ENCODE measurements at places on chromosomes 7 and 10. TPM values are rescaled to one million over a fixed set of nuclear protein-coding genes. Genes with fewer than 3 reads are reported as not detected.

GRCh38 chr10:118870467-118871243, 115.9 kb upstream of the CACUL1 start:
- peak; percentile 29 for DNase-seq

Gene UCN3
- not detected for total RNA-seq

Gene ARMC3
- total RNA-seq: 0.52 TPM

GRCh38 chr10:132563485-132564248, 26.1 kb downstream of the INPP5A start:
- no peak for DNase-seq

Gene HABP2
- total RNA-seq: 9.2 TPM

- DNase-seq: no peak
Measured at GRCh38 chr10:50332108-50332842, 81.0 kb upstream of the ASAH2 start.

DNA sequence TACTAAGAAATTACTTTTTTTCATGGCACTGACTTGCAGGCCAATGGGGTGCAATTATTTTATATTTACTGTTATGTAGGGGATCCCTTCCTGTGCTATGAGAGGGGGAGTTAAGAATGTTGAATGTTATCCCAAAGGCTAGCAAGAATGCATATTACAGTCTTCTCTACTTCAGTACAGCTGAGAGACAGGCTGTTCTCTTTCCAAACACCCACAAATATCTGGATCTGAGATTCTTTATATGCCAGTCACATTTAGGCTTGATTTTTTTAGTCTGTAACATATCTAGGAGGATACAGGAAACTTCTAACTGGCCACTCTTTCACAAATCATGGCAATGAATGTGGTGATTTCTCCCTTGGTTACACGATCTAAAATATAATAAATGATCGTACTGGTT, 266.4 kb upstream of the FZD8 start:
- DNase-seq: no peak

Gene CNOT4
- 11.9 TPM for total RNA-seq

DNA sequence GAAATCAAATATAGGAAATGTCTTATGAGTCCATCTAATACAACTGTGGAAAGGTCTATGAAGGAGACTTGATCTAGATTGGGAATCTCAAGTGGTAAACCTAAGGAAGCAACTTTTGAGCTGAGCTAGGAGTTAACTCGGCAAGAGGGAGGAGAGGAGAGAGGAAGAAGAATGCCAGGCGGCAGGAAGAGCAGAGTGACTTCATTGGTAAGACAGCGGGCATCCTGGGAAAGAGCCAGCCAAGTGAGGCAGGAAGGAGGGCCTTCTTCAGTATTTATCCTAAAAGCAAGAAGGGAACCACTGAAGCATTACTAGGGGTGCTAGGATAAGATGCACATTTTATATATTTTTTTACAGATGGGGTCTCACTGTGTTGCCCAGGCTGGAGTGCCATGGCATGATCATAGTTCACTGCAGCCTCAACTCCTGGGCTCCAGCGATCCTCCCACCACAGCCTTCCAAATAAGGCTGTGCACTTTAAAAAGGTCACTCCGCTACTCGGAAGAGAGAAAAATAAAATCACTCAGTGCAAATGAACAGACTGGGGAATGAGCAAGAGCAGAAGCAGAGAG, 2.0 kb downstream of the BCL7B start:
- no peak for DNase-seq

Gene OR2A42
- not detected for total RNA-seq

Gene IDI2
- not detected for total RNA-seq

Gene UTF1
- not detected for total RNA-seq

- DNase-seq: no peak
Measured at GRCh38 chr7:43105521-43106120, 6.8 kb upstream of the HECW1 start.

GRCh38 chr10:61673360-61673759, 10.6 kb downstream of the CABCOCO1 start:
- DNase-seq: no peak

DNA sequence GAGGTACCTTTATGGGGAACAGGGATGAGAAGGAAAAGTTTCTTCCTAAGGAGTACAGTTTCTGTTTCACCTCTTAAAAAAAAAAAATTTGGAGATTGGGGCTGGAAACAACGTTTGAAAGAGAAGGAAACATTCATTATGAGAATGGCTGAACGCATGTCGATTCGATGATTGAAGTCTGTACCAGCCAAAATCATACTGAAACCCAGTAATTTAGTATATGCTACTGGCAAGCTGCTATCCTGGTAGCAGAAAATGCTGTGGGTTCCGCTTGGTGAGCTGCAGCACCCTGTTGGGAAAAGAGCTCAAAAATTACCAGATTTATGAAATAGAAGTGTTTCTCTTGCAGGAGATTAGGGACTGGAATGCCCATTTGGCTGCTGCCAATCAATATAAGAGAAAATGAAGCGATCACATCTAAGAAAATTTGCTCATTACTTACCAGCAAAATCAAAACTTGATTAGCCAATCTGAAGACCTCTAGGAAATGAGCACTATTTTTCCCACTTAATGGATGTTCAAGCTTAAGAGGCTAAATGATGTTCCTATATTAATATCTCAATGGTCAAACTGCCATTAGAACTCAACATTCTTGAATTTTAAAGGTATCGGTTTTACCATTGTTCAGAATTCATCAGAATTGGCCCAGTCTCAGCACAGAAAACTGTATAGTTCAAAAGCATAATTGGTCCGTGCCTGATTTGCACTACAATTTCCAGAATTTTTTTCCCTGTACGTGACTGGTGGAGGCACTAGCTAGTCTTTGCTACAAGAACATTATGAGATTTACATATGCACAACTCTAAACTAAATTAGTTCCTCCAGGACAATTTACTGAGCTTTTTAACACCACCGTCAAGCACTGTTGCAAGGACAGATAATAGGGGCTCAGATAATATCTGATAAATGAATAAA, 1.2 kb upstream of the ITGB1 start:
- DNase-seq: no peak

DNA sequence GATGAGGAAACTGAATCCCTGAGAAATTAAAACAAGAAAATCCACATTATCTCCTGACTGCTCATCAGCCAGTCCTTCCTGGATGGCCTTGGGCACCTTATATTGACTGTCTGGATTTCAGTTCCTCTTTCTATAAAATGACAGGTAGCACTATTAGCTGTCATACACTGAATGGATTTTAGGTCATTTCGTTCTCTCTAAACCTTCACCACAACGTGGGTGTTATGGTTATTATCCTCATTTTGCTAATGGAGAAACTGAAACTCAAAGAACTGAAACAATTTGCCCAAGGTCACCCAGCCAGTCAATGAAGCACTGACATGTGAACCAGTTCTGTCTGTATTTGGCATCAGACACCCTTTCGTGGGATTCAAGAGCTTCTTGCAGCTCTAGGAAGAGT, 193.8 kb downstream of the CYP26A1 start:
- no peak for DNase-seq

Gene MKX
- 0.33 TPM for total RNA-seq

- DNase-seq: no peak
Measured at GRCh38 chr7:105974471-105974870, 11.4 kb downstream of the CDHR3 start.

GRCh38 chr10:80392250-80392649, 16.1 kb upstream of the PRXL2A start:
- DNase-seq: no peak

GRCh38 chr7:47807756-47808155, 140.5 kb downstream of the PKD1L1 start:
- DNase-seq: no peak

- no peak for DNase-seq
Measured at GRCh38 chr7:44308596-44309270, 16.7 kb downstream of the CAMK2B start.

GRCh38 chr7:99036546-99037111, 107.3 kb downstream of the SMURF1 start:
- no peak for DNase-seq

Gene TFPI2
- total RNA-seq: 10.9 TPM

Gene BBIP1
- 2.0 TPM for total RNA-seq

Gene LRRC61
- 25.2 TPM for total RNA-seq

DNA sequence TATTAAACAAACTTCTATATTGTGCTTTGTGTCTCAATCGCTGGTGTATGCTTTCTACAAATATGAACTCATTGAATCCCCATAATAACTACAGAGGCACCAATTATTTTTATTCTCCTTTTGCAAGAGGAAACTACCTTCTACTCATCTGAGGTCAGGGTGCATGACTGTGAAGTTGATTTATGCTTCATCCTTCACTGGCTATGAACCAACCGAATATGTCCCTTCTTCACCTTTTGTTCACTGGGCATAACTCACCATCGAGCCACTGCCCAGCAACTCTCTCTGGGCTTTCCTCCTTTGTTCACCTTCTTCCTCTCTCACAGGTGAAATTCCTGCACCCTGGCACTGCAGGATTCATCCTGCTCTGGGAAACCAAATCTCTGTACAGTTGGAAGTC, 61.3 kb upstream of the PFKP start:
- DNase-seq: no peak

Gene TACC2
- total RNA-seq: 29.0 TPM

GRCh38 chr10:61140765-61141392, 196.9 kb upstream of the RHOBTB1 start:
- DNase-seq: peak; percentile 35

DNA sequence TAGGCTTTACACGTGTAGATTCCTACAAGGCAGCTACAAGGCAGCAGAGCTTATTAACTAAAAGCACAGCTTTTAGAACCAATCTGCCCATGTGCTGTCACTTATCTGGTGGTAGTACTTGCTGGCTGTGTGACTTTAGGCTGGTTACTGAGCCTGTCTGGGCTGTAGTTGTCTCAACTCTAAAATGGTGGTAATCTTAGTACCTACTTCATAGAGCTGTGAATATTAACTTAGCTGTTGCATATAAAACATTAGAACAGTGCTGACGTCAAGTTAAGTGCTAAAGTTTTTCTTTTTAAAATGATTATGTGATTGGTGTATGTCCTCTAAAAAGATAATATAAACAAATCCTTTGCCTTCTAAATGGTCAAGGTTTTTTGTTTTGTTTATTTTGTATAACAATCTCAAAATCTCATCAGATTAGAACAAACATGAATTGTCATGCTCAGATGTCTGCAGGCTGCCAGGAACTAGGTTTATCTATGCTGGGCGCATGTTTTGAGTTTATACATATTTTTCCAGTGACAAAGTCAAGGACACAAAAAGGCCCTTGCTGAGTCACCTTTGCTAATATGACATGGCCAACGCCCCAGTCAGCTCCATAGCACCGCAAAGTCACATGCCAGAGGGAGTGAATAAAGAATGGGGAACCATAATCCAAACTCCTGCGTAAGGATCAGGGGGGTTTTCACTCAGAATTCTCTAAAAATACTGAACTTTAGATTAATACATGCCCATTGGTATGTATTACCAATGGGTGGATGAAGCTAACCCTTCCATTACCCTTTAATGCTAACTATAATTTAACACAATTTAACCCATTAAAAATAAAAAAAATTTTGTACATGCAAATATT, 39.8 kb upstream of the ARL4A start:
- DNase-seq: peak; percentile 24

- DNase-seq: no peak
Measured at GRCh38 chr7:80659120-80660055, 20.9 kb downstream of the CD36 start.
